Occipital lobe (tissue), 3 donors: ENCODE measurements at places on chromosomes 3 and 15. TPM values are rescaled to one million over a fixed set of nuclear protein-coding genes. Genes with fewer than 3 reads are reported as not detected.

DNA sequence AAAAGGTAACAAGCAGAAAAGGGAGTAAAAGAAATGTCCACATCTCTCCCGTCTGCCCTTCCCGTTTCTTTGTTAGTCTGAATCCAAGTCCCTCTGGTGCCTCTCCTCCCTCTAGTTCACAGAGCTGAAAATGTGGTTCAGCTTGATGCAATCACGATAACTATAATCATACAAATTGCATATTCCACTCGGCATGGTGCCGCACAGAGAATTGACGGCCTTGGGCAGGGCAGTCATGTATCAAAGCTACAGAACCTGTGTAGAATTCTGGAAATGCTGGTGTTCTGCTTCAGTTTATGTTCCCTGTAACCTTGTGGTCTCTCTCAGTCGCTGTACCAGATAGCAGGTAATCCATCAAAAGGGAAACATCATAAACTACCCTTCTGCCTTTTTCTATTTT, 562.9 kb upstream of the CBLB start:
- no peak for DNase-seq

GRCh38 chr3:38311476-38311875, 29.4 kb downstream of the SLC22A14 start:
- DNase-seq = no peak

DNA sequence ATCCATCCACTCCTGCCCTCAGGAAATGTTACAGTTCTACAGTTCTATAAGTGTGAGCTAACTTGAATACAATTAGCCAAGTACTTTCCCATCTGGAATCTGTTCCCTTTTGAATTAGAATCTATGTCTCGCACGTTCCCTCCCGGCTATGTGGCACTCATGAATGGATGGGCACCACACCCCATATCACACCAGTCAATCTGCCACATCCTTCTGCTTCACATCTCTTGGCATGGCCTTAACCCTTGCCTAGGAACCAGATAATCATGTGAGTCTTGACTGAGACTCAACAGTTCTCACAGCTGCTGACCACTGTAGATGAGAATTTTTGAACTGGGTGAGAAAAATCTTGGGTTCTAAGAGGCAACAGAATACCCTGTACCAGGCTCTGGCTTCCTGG, 180.2 kb downstream of the TNIK start:
- DNase-seq = no peak

The ISLR gene
- 8.9 TPM for total RNA-seq

GRCh38 chr3:169303660-169304059, 359.9 kb downstream of the MECOM start:
- no peak for DNase-seq

GRCh38 chr15:78061963-78062427, 15.5 kb downstream of the TBC1D2B start:
- DNase-seq = no peak

DNA sequence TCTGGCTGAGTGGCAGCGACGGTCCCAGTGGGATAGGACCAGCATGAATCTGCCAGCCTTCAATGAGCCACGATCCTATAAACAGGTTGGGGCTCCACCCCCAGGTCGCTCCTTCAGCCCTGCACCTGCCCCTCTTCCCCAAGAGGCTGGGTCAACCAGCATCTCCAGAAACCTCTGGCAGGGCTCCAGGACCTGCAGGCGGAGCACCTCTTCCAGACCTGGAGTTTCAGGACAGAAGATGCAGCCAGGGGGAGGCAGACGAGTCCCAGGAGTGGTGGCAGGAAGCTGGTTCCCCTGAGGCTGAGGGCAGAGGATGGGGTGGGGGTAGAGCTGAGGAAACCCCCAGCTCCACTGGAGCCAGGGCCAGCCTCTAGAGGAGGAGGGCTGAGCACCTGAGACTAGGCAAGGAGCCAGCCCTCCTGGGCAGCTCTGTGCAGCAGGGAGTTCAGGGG, at the start of gene PLA2G4D:
PLA2G4D (minus strand) TSS at position 51 of the 452 bp plus-strand sequence. CDS start 103 bp downstream, outside the sequence.
- no peak for DNase-seq

DNA sequence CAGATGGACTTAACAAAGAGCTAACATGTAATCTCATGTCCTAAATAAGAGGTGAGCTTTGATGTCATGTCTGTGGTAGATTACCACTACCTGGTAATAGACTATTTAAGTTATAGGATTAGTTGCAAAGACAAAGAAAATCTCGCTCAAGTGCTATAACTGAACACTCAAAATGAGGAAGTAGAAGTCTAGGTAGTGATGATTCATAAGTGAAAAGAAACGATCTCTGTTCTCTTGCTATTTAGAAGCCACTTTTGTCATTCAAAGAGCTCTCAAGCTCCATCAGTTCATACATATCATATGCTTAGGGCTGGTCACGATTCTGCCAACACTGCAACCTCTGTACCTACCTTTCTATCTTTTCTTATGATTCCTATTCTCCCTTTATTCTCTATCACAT, 110.9 kb downstream of the EDEM1 start:
- no peak for DNase-seq

The IMPG2 gene
- 3.0 TPM for total RNA-seq

The MCF2L2 gene
- 34.5 TPM for total RNA-seq

GRCh38 chr15:49865925-49866757, 245.3 kb downstream of the DTWD1 start:
- DNase-seq = no peak

GRCh38 chr3:9703736-9704346, at the start of gene CPNE9:
CPNE9 (plus strand) TSS chr3:9703833; CDS start chr3:9703997, 164 bp downstream.
- DNase-seq = no peak

The GOLGA6L7 gene
- total RNA-seq = not detected

GRCh38 chr3:127742580-127742979, 69.8 kb downstream of the ABTB1 start:
- DNase-seq = no peak
